Transverse colon (tissue), 4 donors: ENCODE measurements at places on chromosomes 13 and 19.
A peak's percentile ranks its signal among the peaks of the same experiment; 100 is the strongest.

GRCh38 chr13:91216928-91217700, 130.4 kb upstream of the MIR17HG start:
- no peak for DNase-seq

GRCh38 chr13:50677687-50678463, 165.6 kb downstream of the DLEU7 start:
- DNase-seq, result no peak

DNA sequence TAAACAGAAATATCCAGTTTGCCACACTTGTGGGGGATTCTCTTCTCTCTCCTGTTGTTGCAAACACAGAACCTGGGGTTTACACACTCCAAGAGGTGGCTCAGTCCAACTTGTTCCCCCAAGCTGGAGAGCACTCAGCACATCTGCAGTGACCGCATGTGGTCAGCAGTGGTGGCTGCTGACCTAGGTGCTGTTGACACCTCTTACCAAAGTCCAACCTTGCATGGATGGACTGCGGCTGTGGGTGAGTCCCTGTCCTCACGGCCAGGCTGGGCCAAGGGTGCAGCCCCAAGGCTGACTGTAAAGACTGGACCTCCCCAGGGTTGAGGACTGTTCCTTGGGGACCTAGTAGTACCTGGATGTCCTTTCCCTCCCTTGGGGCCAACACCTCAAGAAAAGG, 6.1 kb downstream of the LRFN3 start:
- DNase-seq, result no peak

- peak; percentile 94 for DNase-seq
Observed at GRCh38 chr19:18279516-18280246, 1.7 kb downstream of the JUND start.

DNA sequence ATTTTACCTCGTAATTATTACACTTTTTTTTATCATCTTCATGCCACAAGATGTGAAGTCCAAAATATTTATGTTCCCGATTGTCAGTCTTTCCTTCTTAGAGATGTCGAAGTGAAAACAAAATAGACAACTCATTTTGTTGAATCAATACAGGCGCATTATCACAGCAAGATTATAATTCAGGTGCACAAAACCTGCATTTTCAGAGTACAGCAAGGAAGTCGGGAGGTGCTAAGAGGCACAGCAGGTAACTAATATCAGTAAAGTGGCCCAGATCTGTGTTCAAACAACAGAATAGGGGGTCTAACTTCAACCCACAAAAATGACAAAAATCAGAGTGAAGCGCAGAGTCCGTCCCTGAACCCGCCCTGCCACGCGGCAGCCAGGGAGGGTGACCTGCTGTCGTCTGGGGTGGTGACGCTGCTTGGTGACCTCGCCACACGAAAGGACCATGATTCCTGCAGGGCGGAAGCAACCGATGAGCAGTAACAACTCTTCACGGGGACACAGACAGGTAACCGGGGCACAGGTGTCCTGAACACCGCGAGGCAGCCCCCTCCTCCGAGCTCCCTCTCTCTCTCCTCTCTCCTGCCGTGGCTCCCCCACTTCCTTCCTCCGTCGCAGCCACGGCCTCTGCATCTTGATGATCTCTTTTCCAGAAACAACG, 50.9 kb upstream of the SPACA7 start:
- no peak for DNase-seq

- no peak for DNase-seq
Observed at GRCh38 chr13:60093425-60094019, 70.2 kb downstream of the DIAPH3 start.

DNA sequence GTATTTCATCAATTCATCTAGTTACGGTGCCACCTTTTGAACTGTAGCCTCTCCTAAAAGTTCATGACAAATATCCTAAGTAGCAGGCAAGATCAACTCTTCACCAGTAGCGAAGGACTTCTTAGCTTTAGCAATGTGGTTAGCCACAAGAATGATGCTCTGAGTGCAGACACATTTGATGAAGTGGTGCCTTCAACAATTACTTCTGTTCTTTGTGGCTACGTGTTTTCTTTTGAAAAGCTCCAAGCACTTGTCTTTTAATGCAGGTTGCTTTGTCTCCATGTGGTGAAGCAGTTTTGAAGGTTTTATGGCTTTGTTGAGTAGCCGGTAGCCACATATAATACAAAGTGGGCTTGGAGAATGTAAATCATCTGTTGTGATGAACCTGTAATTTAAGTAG, 194.7 kb downstream of the B3GLCT start:
- no peak for DNase-seq

DNA sequence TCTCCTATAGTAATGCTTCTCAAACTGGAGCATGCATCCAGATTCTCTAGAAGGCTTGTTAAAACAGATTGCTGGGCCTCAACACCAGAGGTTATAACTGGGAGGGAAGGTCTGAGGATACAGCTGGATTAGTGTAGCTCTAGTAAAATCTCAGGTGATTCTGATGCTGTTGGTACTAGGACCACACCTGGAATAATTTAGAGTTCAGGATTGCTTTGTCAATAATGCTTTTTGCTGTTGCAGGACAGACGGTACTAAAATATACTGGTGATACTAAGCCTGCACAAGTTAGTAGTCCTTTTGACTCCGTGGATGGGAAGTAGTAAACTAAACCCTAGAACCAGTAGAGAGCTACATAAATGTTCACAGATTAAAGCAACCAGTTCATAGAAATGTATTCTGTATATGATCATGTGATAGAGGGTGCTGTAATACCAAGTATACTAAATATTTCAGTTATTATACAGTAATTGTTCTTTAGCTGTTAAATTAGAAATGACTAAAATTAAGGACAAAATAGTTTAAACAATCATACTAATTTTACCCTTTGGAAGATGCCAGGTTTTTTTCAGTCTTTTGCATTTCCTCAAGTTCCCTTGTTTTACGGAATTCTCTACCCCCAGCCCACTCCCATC, 258.2 kb upstream of the STARD13 start:
- no peak for DNase-seq

- no peak for DNase-seq
Observed at GRCh38 chr19:55305983-55306562, 19.1 kb downstream of the TMEM150B start.

GRCh38 chr13:110605132-110605531, 10.2 kb upstream of the NAXD start:
- no peak for DNase-seq

DNA sequence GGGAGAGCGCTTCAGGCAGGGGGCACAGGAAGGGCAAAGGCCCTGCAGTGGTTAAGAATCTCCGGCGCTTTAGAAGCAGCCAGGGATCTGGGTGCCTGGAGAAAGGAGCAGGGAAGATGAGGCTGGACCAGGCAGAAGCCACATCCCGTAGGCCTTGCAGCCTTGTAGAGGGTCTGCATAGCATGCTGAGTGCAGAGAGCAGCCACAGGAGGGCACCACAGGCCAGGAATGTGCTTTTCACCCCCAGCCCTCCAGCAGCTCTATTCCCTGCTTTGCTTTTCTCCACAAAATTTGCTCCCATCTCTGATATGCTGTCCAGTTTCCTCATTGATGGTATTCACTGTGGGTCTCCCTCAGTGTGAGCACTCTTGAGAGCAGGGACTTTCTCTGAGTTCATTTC, 5.7 kb downstream of the WDR62 start:
- peak; percentile 24 for DNase-seq

- no peak for DNase-seq
Observed at GRCh38 chr13:113345486-113345885, 18.4 kb downstream of the GRTP1 start.

- DNase-seq, result no peak
Observed at GRCh38 chr13:31184451-31184850, 15.3 kb upstream of the B3GLCT start.

DNA sequence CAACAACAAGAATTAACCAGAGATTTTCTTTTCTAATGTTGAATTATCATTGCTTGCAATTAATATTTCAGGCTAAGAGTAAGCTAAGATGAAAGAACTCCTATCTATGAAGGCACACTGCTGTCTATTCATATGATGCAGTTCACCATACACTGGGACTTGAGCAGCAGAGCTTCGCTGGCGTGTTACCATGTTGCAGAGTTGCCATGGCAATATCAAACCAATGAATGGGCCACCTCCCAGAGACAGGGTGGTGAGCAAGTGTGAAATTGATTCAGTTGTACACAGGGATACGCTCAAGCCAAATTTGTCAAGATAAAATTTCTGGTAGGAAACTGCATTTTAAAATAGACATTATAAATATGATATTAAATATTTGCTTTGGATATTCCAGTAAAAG, 69.3 kb upstream of the MYO16 start:
- DNase-seq, result no peak

DNA sequence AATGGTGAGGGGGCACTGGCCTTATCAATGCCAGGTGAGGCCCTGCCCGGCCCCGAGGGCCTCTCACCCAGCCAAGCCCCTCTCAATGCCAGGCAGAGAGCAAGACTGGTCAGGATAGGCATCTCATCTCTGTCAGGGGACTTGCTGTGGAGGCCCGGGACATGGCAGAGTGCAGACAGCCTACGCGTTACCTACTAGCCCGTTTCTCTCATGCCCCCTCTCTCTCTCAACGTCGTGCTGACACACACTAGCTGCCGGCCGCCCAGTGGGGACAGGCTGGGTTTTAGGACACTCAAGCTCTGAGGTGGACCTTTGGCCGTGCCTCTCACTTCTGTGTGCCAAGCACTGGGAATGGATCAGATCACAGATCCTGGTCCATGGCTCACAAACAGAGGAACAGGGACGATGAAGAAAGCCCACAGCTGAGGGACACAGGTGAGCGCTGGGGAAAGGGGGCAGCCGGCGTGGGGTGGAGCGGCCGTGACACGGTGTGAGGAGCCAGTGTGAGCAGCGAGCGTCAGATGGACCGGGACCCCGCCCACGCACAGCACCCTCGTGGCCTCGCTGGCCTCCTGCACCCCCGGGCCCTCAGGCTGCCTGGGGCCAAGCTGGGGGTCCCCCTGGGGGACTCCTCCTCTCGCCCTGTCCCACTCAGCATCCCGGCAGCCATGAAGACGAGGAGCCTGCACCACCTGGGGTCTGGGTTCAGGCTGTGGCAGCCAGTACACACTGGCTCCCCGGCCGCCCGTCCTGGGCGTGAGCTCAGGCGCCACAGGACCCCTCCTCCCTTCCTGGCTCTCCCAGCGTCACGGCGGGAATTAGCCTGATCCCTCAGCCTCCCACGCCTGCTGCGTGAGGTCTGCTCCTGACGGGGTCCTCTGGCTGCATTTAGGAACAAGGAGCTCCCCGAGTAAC, 76.9 kb upstream of the C13orf46 start:
- no peak for DNase-seq

- DNase-seq, result no peak
Observed at GRCh38 chr13:78032132-78032531, 113.5 kb upstream of the EDNRB start.

DNA sequence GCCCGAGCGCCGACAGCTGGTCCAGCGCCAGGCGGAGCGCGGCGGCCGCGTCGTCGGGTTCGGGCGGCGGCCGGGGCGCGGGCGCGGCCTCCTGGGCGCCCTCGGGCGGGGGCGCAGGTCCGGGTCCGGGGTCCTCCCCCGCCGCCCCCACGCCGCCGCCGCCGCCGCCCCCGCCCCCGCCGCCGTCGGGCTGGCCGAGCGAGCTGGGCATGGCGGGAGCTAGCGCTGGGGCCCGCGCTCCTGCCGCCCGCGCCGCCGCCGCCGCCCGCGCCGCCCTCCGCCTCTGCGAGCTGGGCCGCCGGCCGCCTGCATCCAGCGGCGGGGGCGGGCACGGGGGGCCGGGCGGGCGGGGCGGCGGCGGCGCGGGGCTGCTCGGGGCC, 287 bp downstream of the MEX3D start:
- DNase-seq, result no peak

DNA sequence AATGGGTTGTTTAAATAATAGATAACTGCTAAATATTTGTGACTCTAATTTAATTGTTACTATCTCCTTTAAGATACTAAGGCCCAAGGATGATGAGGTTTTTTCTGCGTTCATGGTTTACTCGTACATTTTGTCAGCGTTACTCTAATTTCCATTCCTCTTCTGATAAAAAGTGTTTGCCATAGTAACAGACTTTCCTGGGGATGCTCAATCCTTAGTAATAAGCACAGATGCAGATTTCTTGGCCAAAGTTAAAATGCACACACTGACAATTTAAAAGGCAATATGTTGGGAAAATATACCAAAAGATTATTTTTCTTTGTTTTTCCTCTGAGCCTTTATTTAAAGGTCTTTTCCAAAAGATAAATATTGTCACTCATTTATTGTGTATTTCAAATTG, 149.6 kb downstream of the IRS2 start:
- DNase-seq, result no peak

DNA sequence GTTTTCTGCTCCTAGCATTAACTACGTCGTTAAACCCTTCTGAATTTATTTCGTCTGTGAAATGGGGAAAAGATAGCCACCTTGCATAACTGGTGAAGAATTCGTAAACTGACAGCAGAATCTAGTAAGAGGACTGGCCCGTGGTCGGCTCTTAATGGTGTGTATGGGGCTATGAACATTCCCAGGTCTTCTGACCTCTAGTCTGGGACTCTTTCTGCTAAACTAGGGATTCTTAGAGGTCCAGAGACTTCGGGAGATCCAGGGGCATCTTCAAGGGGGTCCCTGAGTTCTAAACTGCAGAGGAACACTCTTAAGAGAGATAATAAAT, 231.1 kb upstream of the SERP2 start:
- DNase-seq, result no peak

- no peak for DNase-seq
Observed at GRCh38 chr13:33224686-33225085, 60.9 kb downstream of the STARD13 start.

- peak; percentile 55 for DNase-seq
Observed at GRCh38 chr19:48511800-48512503, at the start of gene LMTK3. TSS of gene LMTK3 (minus strand) at chr19:48511835. CDS start at chr19:48511576, 259 bp downstream.

- DNase-seq, result peak; percentile 90
Observed at GRCh38 chr19:8592231-8593009, 15.2 kb upstream of the MYO1F start.

DNA sequence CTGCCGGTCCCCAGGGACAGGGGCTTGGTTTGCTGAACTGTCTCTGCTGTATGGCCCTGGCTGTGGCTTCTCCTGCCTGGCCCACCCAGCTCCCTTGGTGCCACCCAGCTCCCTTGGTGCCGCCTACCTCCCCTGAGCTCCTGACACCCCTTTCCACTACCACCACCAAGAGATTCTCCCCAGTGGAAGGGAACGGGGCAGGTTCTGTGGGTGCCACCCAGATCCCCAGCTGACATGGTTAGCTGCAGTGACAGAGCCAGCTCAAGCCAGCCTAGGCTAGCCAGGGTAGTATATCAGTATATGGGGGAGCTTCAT, 28.5 kb upstream of the POP4 start:
- no peak for DNase-seq

GRCh38 chr13:57846600-57847173, 215.1 kb downstream of the PCDH17 start:
- no peak for DNase-seq

- peak; percentile 51 for DNase-seq
Observed at GRCh38 chr19:17420475-17420924, 653 bp downstream of the MVB12A start.

DNA sequence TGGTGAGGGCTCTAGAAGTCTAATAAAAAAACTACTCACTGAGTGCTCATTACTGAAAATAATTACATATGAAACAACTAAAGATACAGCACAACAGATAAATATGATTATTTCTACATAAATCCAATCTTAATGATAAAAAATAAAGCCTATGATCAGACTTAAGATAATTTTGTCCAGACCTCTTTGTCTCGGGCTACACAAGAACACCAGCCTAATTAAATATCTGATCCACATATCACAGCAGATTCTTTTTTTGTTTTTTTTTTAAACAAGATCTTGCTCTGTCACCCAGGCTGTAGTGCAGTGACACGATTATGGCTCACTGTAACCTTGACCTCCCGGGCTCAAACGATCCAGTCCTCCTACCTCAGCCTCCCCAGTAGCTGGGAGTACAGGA, 30.3 kb upstream of the SMAD9 start:
- DNase-seq, result no peak
